ENCODE measurements at places on chromosomes 16 and 17.

DNA sequence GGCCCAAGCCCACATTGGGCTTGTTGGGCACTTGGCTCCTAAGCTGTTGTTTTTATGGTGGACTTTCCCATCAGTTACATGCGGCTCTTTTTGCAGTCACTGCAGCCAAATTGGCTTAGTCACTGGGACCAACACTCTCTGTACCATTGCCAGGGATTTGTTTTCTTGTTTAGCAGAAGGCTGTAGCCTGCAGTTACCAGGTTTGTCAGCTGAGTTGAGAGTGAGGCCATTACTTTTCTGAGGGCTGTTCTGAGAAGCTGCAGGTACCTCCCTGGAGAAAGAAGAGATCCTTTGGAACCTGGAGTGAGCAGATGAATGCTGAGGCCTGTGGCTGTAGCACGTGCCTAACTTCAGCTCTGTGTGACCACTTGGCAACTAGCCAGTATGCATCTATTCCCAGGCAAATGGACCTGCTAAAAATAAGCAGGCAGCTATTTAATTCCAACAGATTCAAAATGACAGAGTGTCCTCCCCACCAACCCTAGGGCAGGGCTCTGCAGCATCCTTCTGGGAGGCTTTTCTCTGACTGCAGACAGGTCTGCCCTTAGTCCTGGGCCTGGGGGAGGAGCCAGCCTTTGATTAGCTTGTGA, 12.9 kb downstream of the AKAP1 start:
- no peak for DNase-seq

- peak; percentile 31 for DNase-seq
These were observed 14.6 kb upstream of the CIBAR2 start for GRCh38 chr16:85126705-85127378.

GRCh38 chr17:37706446-37706845, 38.4 kb downstream of the HNF1B start:
- no peak for DNase-seq

DNA sequence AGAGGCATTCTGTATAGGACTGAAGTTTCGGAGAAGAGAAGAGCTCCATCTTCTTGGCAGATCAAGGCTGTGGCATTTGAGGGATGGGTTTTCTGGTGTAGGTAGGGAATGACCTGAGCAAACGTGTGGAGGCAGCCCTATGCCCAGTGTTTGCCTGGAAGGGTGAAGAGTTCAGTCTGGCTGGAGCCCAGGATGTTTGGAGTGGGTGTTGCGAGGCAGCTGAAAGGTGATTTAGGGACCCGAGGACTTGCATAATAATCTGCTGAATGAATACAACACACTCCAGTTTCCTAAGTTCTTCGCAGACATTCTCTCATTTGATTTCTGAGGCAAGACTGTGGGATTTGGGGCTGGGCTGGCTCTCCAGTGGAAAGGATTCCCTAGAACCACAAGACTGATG, 186.2 kb downstream of the CYLD start:
- DNase-seq = no peak

GRCh38 chr16:10511829-10512228, 68.6 kb downstream of the EMP2 start:
- no peak for DNase-seq

GRCh38 chr16:6891496-6891895, 441.1 kb upstream of the RBFOX1 start:
- no peak for DNase-seq

- no peak for DNase-seq
These were observed 7.7 kb upstream of the C16orf78 start for GRCh38 chr16:49365711-49366509.

GRCh38 chr16:89636663-89637062, 20.8 kb downstream of the CHMP1A start:
- DNase-seq = no peak

- DNase-seq = no peak
These were observed 3.4 kb downstream of the PLEKHH3 start for GRCh38 chr17:42673266-42673884.

DNA sequence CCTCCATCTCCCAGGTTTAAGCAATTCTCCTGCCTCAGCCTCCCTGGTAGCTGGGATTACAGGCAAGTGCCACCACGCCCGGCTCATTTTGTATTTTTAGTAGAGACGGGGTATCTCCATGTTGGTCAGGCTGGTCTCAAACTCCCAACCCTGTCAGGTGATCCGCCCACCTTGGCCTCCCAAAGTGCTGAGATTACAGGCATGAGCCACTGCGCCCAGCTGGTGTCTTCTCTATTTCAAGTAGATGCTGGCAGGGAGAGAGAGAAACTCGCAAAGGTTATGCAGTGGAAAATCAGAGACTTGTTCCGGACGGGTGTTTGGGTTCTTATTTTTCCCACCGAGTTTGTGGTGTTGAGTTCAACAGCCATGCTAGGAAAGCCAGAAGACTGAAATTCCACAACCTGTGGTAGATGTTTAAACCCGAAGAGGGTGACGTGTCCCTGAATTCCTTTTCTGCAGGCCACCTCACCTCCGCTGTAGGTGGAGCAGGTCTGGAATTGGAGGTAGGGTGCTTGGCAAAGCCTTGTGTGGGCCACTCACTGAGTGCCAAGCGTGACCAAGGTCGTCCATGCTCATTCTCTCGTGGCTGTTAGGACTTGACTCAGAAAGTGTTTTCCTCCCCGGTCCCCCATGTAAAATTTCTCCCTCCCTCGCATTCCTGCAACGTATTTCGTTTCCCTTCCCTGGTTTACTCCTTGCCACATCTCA, 7.3 kb upstream of the ZDHHC7 start:
- DNase-seq = no peak

DNA sequence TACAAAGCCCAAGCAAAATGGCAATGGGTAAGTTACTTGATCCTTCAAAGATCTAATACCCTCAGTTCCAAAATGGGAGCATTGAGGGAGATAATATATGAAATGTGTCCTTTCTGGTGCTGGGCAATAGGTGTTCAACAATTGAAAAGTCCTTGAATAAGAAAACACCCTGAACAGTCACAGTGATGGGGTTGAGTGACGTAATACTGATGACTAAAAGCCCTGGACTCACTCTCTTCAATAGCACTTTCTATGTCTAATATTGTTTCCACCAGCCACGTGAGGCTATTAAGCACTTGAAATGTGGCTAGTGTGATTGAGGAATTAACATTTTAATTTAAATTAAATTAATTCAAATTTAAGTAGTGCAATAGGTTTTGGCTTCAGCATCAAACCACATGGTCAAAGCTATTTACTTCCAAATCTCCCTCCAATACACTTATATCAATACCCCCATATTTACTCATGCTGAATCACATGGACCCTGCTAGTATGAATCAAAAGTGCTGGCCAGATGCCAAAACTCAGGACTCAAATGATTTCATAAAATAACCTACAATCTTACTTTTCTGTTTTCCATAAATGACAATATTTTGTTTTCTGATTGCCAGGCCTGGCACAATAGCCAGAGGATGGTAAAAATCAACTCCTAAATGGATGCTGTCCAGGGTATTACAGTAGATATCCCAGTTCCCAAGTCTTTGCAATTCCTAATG, 516.2 kb downstream of the HAPSTR1 start:
- no peak for DNase-seq

- DNase-seq = no peak
These were observed 60.1 kb upstream of the MRTFB start for GRCh38 chr16:14011001-14011400.

DNA sequence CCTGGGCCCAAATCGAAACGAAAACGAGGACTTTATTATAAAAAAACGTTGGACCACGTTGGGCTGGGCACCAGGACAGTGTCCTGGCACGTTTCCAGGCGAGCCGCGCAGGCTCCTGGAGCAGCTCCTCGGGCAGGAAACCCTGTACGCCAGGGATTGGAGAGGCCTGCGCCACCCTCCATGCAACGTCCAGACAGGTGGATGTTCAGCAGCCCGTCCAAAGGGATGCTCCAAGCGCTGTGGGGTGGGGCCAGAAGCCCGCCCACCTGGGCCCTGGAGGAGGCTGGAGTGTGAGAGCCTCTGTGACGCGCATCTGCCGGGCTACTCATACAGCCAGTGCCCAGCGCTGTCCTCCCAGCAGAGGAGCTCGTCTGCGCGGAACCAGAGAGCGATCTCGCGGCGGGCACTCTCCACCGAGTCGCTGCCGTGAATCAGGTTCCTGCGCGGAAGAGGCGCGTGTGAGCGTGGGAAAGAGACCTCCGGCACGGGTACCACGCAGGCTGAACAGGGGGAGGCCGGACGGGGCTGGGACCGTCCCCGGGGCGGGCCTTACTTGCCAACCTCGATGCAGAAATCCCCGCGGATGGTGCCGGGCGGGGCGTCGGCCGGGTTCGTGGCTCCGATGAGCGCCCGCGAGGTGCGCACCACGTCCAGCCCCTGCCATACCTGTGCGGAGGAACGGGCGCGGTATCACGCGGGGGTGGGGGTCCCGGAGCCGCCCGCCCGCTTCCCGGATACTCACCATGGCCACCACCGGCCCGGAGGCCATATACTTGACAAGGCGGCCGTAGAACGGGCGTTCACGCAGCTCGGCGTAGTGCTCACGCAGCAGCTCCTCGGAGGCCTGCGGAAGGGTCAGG, 785 bp downstream of the NME3 start:
- DNase-seq = peak; percentile 62

DNA sequence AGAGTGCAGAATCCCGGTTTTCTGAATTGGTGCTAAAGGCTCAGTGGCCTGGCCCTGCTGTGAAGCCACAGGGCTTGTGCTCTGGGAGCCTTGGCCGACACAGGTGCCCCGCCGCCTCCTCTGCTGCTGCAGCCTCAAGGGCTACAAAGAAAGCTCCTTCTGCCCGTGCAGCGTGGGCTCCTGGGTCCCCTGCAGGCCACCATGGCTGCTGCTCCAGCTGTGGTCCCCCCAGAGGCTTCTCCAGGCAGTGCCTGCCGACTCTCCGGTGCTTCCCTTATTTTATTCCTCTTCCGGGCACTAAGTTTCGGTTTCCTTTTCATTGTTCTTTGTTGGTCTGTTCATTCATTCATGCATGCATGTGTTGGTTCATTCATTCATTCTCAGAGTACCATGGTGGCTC, 53.1 kb downstream of the CMIP start:
- peak; percentile 79 for DNase-seq

GRCh38 chr17:81513753-81514488, 1.3 kb upstream of the ACTG1 start:
- peak; percentile 86 for DNase-seq

DNA sequence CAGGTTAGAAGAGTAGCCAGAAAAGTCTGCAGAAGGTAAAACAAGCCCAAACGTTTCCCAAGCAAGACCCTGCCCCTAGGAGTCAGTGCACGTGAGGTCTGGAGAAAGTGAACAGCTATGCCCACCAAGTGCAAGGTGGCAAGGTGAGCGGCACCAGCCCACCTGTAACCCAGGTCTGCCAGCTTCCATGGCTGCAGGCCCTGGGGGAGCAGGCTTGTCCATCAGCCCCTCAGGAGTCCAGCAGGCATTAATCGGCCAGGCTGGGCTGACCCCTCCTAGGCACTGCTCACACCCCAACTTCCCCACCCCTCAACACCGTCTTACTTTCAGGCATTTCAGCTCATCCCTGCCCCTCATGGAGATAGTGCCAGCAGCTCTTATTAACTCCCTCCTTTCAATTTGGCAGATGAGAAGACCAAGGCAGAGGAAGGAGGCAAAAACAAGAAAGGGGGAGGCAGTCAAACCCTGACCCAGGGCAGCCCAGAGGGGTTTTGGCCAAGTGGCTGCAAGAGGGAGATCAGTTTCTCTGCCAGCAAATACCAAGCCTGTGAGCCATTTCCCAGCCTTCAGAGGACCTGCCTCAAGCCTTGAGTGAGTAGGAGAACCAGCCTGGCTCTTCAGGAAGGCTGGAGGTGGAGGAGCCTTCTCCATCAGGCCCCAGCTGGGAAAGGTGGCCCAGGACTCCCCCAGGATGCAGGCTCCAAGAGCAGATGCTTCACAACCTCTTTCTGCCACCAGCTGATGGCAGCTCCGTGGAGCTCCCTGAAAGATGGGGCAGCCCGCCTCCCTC, 14.7 kb downstream of the BEAN1 start:
- DNase-seq = no peak

DNA sequence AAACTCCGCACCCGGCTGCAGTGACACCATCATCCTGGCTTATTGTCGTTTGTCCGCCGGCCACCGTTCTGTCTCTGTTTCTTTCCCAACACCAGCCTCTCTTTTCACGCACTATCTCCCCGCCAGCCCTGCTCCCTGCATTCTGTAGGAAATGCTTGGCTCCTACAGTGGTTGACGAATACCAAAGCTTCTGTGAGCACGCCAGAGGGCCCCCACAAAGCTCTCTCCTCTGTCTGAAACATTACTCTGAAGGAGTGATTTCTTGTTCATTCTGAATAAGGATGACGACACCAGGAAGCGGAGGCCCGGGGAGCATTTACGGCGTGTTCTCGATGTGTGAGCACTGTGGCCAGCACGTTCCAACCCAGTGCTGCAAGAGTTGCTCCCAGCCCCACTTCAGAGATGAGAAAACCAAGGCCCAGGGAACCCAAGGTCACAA, 58.8 kb downstream of the ADCY9 start:
- no peak for DNase-seq

DNA sequence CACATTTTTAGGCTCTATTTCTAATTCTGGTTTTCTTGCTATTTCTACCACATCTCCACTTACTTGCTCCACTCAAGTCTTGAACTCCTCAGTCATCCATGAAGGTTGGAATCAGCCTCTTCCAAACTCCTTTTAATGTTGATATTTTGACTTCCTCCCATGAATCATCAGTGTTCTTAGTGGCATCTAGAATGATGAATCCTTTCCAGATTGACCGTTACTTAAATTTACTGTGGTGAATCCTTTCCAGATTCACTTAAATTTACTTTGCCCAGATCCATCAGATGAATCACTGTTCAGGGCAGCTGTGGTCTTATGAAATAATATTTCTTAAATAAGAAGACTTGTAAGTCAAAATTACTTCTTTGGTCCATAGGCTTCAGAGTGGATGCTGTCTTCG, 32.4 kb downstream of the CLTC start:
- DNase-seq = no peak

DNA sequence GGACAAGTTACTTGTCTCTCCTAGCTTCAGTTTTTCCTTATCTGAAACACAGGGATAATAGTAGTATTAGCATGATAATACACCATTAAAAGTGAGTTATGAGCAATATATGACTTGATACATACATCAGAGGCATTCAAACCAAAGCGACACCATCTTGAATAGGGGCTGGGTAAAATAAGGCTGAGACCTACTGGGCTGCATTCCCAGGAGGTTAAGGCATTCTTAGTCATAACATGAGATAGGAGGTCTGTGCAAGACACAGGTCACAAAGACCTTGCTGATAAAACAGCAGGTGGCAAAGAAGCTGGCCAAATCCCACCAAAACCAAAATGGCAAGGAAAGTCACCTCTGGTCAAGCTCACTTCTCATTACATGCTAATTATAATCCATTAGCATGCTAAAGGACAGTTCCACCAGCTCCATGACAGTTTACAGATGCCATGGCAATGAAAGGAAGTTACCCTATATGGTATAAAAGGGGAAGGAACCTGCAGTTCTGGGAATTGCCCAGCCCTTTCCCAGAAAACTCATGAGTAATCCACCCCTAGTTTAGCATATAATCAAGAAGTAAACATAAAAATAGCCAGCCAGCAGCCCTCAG, 37.2 kb upstream of the HS3ST3A1 start:
- no peak for DNase-seq

All from small intestine (tissue), 16 donors.